ENCODE measurements at places on chromosomes 6 and 20.

- DNase-seq: no peak
These were observed 48.6 kb upstream of the GRIK2 start for GRCh38 chr6:101344885-101345284.

DNA sequence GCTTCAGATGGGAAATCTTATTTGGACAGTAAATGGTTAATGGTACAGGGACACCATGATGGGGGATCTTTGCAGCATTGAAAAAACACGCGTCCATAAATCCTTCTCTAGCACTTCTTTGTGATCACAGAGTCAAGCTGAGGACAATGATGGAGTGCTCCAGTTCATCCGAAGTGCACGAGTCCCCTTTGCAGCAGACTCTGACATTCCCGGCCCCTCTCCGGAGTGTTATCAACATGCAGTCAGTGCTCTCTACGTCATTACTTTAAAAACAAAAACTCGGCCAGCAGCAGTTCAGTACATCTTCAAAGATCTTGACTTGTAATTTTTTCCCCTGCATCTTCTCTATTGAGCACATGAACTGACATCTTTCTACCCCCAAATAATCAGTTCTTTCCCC, 185.5 kb upstream of the AKAP12 start:
- DNase-seq: no peak

DNA sequence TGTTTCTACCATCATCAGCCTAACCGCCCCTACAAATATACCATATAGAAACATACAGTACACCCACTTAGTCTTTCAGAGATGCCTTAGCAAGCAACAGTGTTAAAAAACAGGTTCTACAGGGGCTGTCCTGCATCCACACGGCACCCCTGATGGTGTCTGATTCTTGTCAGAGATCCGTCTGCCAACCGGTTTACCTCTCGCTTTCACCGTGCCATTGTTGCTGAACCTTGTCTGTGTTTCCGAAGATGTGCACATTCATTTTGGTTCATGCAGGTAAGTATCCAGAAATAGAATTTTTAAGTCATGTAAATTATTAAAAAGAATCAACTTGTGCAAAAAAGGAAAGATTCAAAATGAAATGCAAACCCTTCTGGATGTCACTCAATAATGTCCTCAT, 52.9 kb downstream of the EPHA7 start:
- DNase-seq: no peak

GRCh38 chr6:145233955-145234354, 501.4 kb downstream of the EPM2A start:
- DNase-seq: no peak

DNA sequence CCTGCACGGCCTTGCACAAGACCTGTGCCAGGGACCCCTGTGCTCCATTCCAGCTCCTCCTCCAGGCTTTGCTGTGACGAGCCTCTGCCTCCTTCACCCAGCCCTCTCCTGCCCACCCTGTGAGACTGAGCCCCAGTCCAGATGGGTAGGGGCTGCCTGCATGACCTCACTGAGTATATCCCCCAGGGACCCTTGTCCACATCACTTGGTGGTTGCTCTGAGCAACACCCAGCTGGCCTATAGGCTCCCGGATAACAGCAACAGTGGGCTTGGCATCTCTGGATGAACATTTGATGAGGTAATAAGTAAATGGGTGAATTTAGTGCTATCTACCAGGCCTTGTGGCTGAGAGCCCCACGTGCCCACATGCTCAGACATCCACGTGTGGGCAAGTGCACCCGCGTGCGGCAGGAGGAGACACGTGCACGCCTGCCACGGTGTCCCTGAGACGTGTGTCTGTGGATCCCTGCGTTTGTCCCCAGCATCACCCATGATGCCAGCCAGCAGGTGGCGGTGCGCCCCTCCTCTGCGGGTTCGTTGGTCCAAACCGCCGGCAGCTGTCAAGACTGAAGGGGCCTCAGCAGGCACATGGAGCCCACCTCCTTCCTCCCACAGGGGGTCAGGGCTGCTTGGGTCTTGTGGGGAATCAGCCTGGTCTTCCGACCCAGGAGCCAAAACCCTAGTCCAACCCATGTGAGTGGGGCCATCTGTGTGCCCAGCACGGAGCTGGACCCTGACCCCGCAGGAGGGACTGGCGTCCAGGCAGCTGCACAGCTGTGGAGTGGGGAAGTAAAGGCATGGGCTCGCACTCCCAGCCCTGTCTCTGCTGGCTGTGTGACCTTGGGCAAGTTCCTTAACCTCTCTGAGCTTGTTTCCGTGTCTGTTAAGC, 45.9 kb downstream of the FGD2 start:
- DNase-seq: peak; percentile 83

DNA sequence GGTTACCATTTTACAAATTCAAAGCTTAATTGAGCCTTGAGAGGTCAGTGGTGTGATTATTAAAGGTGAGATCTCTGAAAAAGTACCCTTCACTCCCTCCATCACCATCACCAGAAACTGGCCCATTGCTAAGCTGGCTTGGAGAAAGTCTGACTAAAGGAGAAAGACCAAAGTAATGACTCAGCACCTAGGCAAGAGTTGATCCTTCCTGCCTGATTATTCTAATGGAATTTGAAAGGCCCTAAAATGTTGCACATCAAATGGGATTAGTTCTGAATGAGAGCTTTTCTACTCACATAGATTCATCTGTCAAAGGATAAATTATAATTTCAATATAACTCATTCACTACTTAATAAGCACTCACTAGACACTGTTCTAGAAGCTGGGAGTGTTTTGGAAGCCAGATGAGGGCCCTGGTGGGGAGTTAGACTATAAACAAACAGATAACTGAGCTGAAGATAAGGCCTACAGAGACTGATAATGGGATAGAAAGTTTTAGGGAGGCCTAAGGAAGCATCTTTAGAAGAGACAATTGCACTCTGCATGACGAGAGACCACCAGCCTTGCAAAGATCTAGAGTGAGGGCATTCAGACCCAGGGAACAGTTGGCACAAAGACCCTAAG, 366.7 kb downstream of the SYNE1 start:
- DNase-seq: no peak

DNA sequence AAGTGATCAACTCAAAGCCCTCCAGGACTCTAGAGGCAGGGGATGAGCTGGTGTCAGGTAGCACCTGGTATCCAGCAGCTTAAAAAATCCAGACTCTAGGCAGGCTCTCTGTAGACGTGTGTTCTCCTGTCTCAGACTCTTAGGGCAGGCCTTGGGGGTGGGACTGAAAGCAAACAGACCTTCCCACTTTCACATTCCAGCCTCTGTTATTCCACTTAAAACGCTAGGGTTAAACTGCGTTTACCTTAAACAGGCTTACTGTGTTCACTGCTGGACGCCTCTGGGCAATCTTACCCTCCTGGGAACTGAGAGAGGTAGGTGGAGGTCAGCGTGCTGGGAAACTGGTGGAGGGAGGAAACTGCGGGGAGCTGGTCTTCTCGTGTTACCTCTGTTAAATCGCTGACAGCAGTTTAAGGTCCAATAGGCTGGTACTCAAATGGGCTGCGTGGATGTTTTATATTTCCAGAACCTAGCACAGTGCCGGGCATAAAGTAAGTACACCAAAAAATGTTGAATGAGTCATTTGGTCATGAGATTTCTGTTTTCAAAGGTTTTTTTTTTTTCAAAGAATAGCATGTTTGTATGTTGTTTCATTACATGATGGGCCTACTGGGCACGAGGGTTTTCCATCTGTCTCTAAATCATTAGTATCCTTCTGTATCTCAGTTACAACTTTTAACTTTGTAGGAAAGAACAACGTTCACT, at the start of gene GCNT2:
Gene GCNT2, plus strand, starts transcription at position 248 of the 705 bp plus-strand sequence. CDS start 7,561 bp downstream, outside the sequence.
- no peak for DNase-seq

DNA sequence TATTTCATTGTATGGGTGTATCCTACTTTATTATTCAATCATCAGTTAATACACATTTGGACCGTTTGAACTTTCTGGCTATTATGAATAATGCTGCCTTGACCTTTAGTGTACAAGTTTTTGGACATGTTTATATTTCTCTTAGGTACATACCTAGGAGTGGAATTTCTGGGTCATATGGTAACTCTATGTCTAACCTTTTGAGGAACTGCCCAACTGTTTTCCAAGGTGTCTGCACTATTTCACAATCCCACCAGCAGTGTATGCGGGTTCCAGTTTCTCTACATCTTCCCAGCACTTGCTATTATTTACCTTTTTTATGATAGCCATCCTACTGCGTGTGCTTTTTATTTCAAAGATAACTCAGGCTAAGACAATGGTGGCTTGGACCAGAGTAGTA, 14.3 kb upstream of the SLC13A3 start:
- DNase-seq: no peak

DNA sequence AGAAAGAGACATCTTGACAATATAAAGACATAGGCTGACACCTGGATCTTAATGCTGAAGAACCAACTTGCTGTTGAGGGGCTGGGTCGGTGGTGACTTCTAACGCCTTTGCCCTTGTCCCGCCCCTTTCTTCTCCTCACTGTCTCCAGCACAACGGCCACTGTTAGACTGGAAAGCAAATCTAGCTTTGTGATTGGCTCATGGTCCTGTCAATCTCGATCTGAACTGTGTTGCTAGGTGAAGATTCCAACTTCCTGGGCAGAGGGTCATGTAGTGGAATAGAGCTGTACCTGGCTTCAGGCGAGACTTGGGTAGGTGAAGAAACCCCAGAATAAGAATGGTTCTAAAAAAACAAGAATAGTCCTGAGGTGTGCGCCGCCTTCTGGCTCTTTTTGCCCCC, at the start of gene PGK2:
Gene PGK2, minus strand, starts transcription at position 110 of the 400 bp plus-strand sequence. Its CDS starts 98 bp downstream, at position 12.
- DNase-seq: no peak

DNA sequence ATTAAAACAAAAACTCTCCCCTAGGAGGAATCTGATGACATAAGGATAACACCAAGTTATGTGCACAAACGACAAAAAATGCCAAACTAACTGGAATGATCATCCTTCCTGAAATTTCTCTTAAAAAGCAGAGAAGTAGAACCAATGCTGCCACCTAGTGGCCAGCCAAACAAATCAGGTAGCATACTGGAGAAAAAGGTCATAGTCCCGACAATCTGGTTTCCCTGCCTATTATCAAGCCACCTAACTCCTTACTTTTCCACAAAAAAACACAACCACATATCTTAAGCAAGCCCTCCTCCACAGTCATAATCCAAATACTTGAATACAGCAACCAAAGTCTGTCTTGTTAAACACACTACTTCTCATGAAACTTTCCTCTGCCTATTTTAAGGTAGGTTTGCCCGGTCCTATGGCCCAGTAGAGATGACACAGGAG, 5.3 kb downstream of the OARD1 start:
- DNase-seq: peak; percentile 47

- no peak for DNase-seq
These were observed 56.4 kb upstream of the PTGIS start for GRCh38 chr20:49624317-49624716.

DNA sequence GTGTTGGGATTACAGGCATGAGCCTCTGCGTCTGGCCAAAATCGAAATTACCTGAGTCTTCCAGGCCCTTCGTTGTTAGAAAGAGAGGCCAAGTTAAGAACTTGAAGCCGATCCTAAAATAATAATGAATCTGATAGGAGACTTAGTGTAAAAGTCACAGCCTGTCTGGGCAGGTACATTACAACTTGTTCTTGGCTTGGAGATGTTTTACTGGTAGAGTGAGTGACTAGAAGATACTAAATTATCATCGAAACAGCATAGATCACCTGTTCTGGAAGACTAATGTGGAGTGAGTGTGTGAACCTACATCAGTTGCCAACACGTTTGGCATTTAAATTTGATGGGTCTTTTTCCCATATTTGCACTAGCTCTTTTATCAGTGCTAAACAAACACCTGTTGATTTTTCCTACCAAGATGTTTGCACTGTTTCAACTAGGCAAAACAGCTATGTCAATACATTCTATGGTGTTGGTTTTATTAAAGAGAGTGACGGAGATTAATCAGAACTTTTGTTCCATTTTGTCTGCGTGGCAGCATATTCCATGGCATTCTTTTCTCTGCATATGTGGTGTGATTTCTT, 4.6 kb upstream of the TMEM217 start:
- DNase-seq: no peak

GRCh38 chr6:53583451-53583850, 38.5 kb upstream of the GCLC start:
- no peak for DNase-seq

- no peak for DNase-seq
These were observed 1.1 kb downstream of the ARG1 start for GRCh38 chr6:131574133-131574532.

DNA sequence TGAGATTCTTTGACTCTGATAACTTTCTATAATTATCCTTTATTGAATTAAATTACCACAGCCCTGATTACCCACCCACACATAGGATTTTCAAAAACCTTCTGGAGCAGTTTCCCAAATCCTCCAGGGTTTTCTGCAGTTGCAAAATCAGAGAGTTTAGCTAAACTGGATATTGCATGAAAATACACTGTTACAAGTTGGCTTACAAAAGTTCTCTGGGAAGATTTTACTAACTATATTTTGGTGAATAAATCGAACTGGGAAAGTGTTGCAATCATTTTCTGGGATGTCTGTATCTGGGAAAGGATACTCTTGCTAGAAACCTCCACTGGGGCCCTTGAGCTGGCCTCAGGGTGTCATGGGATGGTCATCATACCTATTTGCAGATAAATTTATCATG, 97.6 kb upstream of the STMND1 start:
- no peak for DNase-seq

DNA sequence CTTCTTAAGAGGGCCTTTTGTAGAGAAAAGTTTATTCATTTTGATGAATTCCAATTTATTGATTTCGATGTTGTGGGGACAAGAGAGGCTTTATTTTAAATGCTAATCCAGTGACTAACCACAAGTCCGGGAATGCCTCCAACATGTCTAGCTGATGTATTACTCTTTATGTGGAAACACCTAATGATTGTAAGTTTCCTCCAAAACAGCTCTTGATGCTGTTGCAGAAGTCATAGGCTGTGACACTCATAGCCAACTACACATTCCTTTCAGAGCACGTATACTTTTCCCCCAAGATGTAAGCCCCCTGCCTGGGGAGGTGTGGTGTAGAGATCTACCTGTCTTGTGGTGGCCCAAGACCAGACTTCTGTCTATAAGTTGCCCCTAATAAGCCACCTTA, 61.3 kb upstream of the RNF24 start:
- no peak for DNase-seq

DNA sequence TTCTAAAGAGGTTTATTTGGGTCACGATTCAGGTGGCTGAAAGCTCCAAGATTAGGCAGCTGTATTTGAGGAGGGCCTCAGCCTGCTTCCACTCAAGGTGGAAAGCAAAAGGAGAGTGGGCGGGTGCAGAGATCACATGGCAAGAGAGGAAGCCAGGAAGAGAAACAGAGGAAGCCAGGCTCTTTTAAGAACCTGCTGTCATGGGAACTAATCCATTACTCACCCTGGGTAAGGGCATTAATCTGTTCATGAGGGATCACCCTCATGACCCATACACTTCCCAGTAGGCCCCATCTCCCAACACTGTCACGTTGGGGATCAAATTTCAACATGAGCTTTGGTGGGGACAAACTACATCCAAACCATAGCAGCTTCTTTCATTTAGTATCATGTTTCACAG, 53.9 kb downstream of the DHX35 start:
- no peak for DNase-seq

All from stimulated activated CD8-positive, alpha-beta memory T cell treated with anti-CD3 and anti-CD28 coated beads, Interleukin-7, amount 100 ng/mL, for 1 hour (primary cell).